ENCODE measurements at places on chromosomes 3 and 15.

DNA sequence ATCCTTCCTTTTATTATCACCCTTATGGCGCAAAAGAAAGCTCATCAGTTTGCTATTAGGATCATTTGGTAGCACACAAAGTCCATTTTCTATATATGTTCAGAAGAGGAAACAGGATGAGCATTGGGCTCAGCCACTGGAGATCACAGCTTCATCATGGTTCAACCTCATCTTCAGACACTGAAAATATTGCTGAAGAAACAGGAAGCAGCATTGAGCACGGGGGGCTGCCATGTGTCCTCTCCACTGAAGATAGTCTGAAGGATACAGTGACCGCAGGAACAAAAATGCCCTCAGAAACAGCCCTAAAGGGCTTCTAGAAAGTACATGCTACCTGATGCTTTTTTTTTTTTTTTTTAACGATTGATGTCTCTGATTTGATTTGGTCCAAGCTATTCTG, 835.3 kb upstream of the CFAP20DC start:
- DNase-seq = no peak

GRCh38 chr15:48064421-48064820, 56.4 kb upstream of the SLC24A5 start:
- DNase-seq = no peak

DNA sequence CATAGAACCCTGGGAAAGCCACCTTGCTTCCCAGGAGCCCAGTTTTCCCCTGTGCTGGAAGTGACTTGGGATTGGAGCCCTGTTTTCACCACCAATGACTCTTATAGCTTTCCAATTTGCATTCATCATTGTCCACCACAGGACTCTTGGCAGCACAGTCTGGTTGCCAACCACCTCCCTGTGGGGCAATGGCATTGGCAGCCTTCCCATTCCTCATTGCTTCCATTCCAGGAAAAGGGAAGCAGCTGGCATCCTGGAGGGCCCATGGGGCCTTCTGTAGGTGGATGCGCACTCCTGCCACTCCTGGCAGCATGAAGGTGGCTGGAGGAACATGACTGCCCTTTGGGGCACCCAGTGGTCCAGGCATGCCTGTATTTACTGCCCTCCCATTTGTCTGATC, 57.7 kb downstream of the FEM1B start:
- no peak for DNase-seq

DNA sequence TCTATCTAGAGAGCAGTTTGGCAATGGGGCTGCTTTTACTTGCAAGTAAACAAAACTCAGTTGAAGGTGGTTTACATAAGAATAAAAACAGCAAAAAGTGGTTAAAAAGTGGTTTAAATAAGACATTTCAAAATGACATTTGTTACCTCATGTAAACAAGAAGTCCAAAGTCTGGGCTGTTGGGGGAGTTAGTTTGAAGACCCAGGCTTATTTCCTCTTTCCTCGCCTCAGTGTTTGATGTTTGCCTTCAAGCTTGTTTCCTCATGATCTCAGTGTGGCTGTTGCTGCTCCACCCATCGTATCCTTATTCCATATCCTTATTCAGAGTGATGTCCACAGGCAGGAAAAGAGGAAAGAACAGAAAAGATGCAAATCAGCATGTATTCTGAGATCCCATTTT, 15.2 kb downstream of the CGNL1 start:
- no peak for DNase-seq

- DNase-seq = no peak
Observed at GRCh38 chr3:27677565-27677964, 44.6 kb downstream of the EOMES start.

DNA sequence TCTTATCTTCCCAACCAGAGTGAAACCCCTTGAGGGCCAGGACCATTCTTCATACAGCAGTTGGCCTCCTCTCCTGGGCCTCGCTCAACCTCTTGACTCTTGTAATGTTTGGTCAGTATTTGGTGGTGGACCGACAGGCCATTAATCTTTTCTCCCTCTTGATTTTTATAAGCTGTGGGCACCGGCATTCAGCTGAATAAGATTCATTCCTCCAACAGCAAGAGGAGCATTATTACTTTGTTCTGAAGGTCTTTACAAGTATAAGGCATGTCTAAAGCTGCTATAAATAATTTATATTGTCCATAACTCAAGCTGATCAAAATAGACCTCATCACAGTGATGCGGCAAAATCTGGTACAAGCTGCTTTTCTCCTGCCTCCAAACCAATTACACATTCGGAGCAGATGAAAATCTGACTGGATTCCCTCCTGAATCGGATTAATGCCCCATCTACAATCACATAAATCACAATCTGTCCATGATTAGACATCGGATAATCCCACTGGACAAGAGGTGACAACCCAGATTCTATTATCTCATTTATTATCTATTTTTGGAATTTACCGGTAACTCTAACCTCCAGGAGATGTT, 8.4 kb upstream of the ISL2 start:
- DNase-seq = no peak

- DNase-seq = no peak
Observed at GRCh38 chr3:76552653-76553052, 487.2 kb upstream of the ROBO2 start.

Measured in activated naive CD8-positive, alpha-beta T cell treated with anti-CD3 and anti-CD28 coated beads, Interleukin-2, amount 50 U/mL, for 16 hours (primary cell).